Adipocyte (in vitro differentiated cells): ENCODE measurements at places on chromosomes 5 and 9.

- DNase-seq: peak; percentile 80
These were observed at the start of gene AFAP1L1 for GRCh38 chr5:149271716-149272563. Gene AFAP1L1, plus strand, starts transcription at chr5:149271859. Its CDS starts 110 bp downstream, at chr5:149271969.

- DNase-seq: no peak
These were observed 54.6 kb downstream of the HMCN2 start for GRCh38 chr9:130319944-130320712.

- DNase-seq: peak; percentile 59
These were observed 119.5 kb upstream of the CTNND2 start for GRCh38 chr5:12023614-12024241.

- no peak for DNase-seq
These were observed 47.2 kb downstream of the NRG2 start for GRCh38 chr5:139995929-139996328.

GRCh38 chr9:108668191-108668937, 187.4 kb downstream of the ACTL7B start:
- no peak for DNase-seq

- no peak for DNase-seq
These were observed 25.7 kb downstream of the PLPP1 start for GRCh38 chr5:55509097-55509496.

DNA sequence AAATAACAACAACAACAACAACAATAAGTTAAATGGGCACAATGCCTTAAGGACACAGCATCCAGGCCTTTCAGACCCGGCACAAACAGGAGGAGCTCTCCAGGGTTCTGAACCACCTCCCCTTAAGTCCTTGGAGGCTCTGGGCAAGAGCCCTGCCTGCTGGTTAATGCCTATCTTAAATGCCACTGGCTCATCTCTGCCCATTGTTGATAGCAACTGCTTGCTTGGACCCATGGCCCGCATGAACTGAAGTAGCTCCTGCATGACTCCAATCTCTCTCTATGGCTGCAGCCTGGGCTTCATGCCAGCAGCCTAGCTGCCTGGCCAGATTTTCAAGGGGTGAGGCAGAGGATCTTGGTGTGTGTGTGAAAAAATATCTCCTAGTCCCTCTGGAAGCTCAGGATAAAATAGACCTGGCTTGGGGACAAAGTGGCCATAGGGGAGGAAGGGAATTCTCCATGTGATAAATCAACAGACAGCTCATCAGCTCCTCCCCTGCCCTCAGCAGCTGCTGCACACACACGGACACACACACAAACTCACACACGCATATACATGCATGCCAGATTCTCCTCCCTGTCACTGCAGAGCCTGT, 27.4 kb downstream of the FAM219A start:
- DNase-seq: peak; percentile 72

DNA sequence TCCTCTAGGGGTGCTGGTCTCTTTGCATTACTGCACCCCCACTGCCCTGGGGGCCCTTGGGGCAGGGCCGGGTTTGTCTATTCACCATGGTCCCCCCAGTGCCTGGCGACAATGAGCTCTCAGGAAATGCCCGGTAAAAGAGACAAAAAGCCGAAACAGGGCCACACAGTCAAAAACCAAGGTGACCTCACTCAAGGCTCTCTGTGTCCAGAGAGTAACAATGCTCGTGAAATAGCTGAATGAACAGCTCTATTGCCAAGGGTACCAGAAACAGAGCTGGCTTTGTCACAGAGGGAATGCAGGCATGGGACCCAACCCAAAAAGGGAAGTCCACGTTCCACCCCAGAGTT, 16.0 kb downstream of the SH3PXD2B start:
- DNase-seq: no peak

DNA sequence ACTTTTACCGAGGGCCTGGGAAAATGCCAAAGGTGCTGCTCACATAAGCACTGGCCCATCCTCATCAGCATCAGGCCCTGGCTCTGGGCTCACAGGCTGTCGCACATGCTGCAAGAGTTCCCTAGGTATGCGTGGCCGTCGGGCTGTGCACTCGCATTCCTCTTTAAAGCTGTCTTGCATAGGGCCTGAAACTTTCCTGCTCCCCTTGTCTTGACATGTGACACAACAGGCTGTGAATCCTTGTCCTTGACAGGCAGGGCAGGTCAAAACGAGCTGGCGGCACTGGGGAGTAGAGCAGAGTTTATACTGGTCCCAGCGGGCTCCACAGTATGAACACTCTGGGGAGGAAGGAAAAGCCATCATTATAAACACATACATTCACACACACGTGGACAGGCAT, 30.7 kb downstream of the TSTD2 start:
- DNase-seq: no peak

- no peak for DNase-seq
These were observed 28.2 kb downstream of the FEM1C start for GRCh38 chr5:115516372-115516771.

GRCh38 chr5:127671218-127671617, 22.3 kb downstream of the CTXN3 start:
- no peak for DNase-seq

GRCh38 chr9:108047264-108047663, 557.7 kb upstream of the KLF4 start:
- no peak for DNase-seq

DNA sequence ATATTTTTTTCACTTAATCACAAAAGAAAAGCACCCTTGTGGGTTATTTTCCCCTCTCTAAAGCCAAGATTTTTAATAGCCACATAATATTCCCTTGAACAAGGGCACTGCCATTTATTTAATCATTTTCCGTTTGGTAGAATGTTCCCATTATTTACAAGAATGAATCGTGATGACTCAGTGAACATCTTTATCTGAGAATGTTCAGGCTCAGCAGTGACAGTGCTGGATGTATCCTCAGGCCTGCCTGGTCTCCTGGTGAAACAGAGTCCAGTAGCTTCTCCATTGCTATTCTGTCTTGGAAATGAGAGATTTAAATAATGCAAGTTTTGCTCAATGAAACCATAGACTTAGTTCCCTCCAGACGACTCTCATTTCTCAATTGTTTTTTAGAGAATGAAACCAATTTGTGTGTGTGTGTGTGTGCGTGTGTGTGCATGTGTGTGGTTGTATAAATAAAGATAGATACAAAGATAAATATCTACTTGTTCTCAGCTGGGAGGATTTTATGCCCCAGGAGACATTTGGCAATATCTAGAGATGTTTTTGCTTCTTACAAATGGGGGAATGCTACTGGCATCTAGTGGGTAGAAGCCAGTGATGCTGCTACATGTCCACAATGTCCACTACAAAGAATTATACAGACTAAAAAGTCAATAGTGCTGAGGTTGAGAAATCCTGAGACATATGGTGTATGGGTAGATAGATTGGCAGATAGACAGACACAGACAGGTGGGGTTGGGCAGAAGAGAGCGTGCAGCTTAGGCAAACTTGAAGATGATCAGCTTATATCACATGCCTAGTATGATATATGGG, 55.0 kb downstream of the PAPPA start:
- peak; percentile 67 for DNase-seq

DNA sequence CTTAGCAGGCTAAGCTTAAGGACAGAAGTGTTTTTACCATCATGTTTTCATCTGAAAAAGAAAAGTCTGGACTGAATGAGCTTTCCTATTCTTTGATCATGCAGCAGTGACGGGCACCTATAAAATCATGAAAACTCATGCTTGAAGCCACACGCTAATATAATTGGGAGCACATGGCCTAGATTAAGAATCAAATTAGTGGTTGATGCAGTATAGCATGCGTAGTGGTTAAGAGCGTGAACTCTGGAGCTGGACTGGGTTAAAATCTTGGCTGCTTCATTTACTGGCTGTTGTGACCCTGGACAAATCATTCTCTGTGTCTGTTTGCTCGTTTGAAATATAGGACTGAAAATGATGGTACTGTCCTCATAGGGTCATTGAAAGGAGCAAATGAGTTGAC, 49.9 kb upstream of the IL13 start:
- DNase-seq: no peak

DNA sequence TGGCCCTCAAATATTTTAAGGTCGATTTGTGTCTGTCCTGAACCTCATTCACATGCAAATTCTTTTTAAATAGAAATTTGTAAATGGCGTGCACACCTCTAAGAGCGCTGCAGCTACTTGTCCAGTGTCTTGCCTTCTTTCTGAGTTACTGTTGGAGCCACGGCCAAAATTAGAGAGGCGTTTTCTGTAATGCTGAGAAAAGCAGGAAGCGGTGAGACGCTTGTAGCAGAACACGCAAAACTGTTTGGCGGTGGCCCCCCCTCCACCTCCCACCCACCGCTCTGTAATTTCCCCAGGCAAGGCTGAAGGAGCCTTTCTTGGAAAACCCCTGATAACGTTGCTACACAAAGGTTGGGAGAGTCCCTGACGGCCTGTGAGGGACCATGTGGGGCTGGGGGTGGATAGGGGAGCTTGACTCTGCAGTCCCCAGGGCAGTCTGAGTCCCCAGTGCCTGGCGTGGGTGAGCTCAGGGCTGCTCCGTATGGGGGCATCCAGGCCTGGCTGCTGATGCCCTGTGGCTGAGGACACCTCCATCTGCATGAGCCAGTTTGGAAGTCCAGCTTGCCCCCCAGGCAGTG, 96.5 kb downstream of the GADD45G start:
- no peak for DNase-seq

- no peak for DNase-seq
These were observed 189.0 kb downstream of the PALM2AKAP2 start for GRCh38 chr9:109969011-109969410.

GRCh38 chr5:79793722-79794121, 104.1 kb downstream of the CMYA5 start:
- no peak for DNase-seq

- DNase-seq: peak; percentile 24
These were observed 3.3 kb upstream of the MSMP start for GRCh38 chr9:35757226-35757891.

DNA sequence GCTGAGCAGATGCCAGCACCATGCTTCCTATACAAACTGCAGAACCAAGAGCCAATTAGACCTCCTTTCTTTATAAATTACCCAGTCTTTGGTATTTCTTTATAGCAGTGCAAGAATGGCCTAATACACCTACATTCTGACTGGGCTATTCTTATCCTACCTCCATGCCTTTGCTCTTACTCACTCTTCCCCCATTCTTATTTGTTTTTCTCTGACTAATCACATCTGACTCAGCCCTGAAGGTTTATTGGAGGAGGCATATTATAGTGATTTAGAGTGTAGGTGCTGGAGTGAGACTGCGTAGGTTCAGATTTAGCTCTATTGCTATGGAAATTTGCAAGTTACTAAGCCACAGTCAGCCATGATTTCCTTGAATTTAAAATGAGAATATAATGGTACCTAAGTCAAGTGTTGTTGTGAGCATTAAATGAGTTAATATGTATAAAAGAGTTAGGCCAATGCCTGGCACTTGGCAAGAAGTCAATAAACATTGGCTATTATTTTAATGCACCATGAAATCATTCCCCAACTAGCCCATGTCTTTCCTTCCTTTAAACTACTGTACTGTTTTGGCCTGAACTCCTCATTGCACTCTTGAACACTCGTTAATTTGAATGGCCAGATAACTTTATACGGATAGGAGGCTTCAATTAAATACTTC, 531.2 kb upstream of the ZNF608 start:
- peak; percentile 42 for DNase-seq

- no peak for DNase-seq
These were observed 19.1 kb upstream of the JADE2 start for GRCh38 chr5:134506054-134507039.

- no peak for DNase-seq
These were observed 549.3 kb downstream of the CCDC171 start for GRCh38 chr9:16102154-16102553.

- DNase-seq: no peak
These were observed 12.6 kb upstream of the PAX5 start for GRCh38 chr9:37046683-37047082.

DNA sequence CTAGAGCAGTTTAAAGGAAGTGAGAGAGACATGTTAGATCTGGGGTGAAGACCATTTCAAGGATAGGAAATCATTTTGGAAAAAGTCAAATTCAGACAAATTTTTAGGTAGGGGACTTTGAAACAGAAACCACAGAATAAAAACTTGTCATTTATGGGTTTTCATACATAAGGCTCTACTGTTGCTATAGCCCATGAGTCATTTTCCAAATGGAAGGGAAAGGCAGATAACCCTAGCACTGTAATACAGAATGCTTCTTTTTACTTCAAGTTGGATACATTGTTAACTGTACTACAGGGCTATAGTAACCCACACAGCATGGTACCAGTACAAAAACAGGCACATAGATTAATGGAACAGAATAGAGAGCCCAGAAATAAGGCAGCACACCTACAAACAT, 455.4 kb downstream of the EBF1 start:
- no peak for DNase-seq

DNA sequence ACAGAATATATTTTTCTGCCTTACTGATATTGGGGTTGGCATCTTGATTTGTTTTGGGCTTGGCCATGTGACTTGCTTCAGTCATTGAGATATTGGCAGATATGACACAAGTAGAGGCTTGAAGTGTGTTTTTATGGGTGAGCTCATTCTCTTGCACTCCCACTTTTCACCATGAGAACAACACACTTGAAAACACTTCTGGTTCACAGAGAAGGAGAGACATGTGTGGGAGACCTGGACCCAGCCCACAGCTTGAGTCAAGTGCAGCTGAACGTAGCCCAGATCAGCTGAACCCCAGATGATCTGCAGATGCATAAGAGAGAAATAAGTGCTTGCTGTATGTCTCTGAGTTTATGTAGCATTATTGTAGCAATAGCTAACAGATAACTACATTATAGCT, 155.4 kb downstream of the SEMA6A start:
- no peak for DNase-seq

DNA sequence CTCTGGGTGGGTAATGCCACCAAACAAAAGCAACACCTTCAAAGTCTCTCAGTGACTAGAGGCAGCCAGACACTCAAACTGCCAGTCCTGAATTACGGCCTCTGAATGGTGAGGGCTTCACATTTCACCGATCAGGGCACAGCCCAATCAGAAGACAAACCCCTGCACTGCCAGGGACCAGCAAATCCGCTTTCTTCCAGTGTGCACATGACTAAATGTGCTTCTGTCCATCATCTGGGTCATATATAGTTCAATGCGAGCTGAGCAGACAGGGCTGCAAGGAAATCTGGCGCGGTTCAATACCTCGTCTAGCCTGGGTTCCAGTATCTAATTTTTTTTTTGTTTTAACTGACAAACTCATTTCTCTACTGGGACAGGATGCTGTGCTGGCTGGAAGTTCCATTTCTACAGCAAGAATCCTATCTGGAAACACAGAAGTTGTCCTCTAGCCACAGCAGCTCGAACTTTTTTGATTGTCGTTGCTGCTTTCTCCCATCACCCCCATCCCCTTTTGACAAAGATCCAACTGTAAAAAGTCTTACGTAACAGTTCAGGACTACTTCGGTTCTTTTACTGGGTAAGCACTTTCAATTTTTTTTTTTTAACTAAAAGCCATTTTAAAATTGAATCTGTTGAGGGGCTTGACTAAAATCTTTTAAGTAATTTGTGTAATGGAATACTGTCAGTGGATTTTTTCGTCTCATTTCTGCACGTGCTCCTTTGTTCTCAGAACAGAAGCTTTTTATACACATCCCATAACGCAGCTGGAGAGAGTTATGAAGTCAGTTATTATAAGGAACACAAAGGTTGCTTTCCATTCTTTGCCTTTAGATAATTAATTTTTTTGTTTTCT, 112.7 kb downstream of the NR6A1 start:
- peak; percentile 97 for DNase-seq

- DNase-seq: no peak
These were observed 18.7 kb upstream of the SPRY4 start for GRCh38 chr5:142343531-142343930.

- DNase-seq: no peak
These were observed 24.1 kb upstream of the PPP1R26 start for GRCh38 chr9:135455401-135456030.
